ENCODE measurements at places on chromosomes 1 and 21.

DNA sequence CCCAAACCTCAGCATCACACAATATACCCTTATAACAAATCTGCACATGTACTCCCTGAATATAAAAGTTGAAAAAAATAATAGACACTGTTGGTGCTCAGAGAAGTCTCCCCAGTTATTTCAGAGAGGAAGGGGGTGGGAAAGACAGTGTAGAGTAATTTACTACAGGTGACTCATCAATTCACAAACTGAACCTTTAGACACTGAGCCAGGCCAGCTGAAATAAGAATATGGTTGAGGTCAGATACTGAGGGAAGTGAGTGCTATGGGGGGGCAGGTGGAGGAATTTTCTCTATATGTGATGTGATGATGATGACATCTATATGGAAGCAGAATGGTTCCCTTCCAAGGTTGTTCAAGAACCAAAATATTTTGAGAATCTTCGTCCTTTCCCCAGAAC, 50.1 kb downstream of the MRPL39 start:
- DNase-seq, result no peak

DNA sequence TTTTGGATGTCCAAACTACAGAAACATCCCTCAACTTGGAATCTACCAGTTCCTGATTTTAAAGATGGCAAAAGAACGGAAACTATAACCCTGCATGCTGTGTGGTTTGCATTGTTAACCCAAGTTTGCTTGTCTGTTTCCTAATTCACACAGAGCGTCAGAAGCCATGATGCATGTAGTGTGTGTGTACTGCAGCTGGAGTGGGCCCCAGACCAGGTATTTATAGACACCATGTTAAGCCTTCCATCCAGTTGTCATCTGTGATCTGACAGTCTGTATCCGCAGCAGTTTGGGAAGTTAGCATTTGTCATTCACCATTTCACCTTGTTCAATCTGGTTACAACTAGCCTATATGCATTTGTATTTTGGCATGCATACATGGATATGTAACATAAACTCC, 27.7 kb upstream of the PLEKHM2 start:
- DNase-seq, result no peak

- DNase-seq, result no peak
Observed at GRCh38 chr1:68485431-68486022, 11.4 kb downstream of the DEPDC1 start.

DNA sequence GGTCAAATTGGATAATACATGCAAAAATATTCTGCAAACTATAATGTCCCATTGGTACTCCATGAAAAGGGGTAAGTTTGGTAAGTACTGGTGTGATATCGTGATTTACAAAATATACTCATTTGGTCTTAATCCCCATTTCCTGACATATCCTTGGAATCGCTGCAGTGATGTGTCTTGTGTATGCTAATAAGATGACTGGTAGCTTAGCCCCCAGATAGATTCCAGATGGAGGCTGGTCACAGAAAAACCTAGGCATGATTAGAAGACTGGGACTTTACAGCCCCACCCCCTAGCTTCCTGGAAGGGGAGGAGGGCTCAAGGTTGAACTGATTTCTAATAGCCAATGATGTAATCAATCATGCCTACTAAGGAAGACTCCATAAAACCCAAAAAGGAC, 3.0 kb downstream of the VAMP4 start:
- no peak for DNase-seq

GRCh38 chr1:167602840-167603239, 27.2 kb upstream of the RCSD1 start:
- DNase-seq, result no peak

DNA sequence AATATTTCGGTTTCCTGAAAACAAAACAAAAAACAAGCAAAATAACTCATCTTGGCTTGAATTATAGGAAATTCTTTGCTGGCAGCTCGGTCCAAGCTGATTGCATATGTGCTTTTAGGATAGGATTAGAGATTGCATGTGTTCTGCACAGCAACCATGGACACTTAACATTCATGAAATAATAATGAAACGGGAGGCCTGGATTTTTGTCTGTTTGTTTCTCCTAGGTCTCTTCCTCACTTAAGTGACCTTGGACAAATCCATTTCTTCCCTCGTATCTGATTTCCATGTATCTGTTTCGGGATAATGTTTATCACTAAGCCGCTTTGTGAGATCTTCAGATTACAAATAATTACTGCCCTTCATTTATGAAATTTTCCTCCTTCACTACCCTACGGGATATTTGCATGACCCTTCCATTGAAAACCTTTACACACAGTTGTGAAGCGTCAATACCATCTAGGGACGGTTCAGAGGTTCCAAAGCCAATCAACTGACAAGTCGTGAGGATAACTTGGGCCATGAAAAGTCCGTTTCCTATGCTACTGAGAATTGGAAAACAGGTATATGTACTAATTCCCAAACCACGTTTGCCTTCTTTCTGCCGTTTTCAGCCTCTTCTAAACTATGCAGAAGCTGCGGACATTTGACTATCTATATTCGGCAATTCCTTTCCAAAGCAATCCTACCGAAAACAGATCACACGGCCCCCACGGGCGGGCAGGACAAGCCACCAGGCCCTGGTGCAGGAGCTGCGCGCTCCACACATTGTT, 1.3 kb upstream of the H3-3A start:
- DNase-seq, result no peak

- no peak for DNase-seq
Observed at GRCh38 chr1:207966521-207966920, 55.6 kb upstream of the CD34 start.

DNA sequence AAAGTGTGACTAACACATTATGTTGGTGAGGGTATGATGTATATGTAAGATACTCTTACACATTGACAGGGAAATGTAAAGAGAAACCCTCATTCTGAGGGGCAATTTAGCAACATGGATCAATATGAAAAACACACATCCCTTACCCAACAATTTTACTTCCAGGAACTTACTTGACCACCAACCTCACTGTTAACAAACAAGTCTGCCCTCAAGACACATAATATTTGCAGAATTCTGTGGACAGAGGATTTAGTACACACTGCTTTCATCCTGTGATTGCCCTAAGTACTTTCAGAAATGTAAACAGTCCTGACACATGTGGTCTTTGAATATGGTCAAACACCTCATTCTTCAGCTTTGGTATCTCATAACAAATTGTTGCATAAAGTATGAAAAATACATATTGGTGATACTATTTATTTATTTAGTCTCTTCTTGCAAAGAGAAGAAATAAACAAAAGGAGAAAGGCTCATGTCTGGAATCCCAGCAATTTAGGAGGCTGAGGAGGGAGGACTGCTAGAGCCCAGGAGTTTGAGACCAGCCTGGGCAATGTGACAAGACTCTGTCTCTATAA, 6.9 kb downstream of the USP48 start:
- no peak for DNase-seq

GRCh38 chr1:207991583-207992026, 80.7 kb upstream of the CD34 start:
- no peak for DNase-seq

DNA sequence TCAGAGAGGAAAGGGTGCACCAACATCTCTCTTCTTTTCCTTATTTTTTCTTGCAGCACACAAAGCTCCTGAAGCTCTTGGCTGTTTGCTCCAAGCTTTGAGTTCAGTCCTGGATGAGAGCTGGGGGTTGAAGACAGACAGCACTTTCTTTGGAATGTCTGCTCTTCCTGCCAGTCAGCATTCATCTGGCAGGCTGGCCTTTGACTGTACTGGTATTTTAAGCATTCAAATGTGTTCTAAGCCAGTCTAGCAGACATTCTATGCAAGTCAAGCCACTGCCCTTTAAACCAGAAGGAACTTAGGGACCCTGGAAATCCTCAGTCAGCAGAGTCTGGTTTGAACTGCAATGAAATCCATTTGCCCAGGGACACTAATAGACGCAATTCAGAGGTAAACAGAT, 45.0 kb downstream of the XCL1 start:
- no peak for DNase-seq

DNA sequence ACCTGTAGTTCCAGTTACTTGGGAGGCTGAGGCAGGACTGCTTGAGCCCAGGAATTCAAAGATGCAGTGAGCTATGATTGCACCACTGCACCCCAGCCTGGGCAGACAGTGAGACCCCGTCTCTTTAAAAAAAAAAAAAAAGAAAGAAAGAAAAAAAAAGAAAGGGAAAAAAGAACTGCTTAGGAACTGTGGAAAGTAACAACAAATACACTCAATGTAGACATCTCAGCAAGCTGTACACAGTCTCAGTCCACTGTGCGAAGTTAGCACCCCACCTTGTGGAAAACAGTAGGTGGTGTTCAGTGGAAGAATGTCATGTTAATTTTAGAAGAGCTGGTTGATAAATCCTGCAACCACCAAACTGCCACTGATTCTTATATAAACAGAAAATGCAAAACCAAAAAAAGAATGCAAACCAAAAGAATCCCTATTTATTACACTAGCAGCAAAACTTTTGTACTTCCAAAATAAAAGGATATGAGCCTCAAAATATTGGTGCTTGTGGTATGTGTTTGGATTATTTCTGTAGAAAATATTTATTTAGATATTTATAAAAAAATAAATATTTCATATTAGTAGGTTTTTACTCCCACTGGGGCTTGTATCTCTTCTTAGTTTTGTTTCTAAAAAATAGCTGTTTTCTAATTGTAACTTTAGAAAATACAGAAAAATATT, 31.1 kb downstream of the ALG14 start:
- DNase-seq, result no peak

- no peak for DNase-seq
Observed at GRCh38 chr1:46535063-46535462, 16.4 kb downstream of the KNCN start.

DNA sequence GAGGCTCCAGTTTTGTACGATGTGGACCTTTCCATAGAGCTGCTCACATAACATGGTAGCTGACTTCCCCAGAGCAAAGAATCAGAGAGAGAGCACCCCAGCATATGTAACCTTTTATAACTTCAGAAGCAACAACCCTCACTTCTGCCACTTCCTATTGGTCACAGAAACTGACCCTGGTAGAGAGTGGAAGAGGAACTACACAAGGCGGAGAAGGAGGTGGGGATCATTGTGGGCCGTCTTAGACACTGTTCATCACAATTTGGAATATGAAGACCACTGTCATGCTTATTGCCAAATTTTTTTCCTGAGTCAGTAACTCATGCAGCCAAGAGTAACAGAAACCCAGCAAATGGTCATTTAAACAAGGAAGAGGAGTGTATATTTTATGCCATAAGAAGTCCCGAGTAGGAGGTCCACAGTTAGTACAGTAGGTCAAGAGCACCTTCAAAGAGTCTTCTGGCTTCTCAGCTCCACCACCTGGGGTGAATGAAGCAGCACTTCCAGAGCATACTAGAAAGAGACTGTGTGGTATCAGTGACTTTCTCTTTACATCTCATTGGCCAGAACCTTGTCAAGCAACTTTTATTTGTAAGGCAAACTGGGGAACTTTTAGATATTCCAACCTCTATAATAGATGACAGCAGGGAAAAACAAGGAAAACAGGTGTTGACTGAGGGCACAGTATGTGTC, 71.8 kb downstream of the ODF2L start:
- no peak for DNase-seq

GRCh38 chr1:26075421-26076144, 8.2 kb upstream of the TRIM63 start:
- DNase-seq, result no peak

- DNase-seq, result no peak
Observed at GRCh38 chr1:214453109-214453722, 98.2 kb downstream of the PTPN14 start.

DNA sequence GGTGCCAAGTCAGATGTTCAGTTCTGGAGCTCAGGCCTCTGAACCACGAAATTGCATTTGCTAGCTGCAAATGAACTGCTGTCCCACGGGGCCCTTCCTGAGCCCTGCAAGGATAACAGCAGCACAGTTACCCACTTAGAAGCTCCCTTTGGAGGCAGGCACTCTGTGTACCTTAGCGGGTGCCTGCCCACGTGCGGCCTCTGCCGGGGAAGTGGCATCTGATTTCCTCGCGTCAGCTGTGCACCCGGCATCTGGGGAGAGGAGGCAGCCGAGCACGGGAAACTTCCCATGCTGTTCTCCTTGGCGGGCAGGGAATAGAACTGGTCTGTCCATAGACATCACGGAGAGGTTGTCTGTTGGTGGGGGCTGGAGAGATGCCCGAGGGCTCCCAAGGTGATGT, 148.0 kb upstream of the C1orf174 start:
- DNase-seq, result no peak

DNA sequence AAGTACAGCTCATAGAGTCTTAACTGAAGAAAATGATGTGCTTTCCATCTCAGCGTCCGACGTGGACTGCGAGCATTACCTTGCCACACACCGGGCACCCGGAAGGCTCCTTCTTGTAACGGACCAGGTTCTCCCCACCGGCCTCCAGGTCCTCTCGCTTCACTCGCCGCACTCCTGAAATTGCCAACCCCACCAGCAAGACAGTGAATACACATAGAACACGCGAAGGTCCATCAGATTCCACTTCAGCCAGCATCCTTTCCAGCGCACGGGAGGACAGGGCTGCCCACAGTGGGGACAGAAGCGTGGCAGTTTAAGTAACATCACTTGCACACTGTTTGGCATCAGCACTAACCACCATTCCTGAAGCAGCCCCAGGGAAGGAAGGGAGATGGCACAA, 53.3 kb downstream of the PRDM15 start:
- DNase-seq, result no peak

DNA sequence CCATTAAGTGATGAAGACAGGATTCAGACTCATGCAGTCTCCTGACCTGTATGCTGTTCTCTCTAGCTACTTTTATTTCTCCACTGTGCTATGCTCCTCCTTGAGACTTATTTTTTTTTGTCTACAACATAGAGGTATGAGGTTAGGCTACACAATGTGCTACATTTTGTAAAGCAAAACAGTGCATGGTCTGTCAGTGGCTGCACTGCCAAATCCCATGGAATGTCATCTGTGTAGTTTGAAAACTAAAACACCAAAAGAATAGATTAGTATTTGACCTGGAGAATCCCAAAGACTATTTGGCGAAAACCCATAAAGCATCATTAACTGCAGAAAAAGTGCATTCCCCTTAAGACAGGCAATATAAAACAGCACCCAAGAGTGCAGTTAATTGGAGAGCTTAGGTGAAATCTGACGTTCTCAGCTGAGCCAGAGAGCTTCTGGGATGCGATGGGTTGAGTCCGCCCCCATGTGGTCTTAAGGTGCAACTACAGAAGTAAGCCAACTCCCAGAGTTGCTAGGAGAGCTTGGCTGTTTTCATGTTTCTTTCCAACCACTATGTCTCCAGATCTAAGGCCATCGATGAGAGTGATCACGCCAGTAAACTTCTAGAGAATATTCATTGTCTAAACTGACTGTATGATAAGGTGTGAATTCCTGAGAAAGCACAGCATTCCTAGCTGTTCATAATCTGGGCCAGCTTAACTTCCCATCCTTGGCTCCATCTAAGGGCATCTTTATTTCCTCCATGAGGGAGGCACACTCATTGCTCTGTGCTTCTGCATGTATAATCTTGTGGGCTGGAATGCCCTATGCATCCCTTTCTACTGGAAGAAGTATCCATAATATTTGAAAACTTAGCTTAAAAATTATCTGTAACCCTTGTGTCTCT, 20.7 kb upstream of the CYP2J2 start:
- no peak for DNase-seq

DNA sequence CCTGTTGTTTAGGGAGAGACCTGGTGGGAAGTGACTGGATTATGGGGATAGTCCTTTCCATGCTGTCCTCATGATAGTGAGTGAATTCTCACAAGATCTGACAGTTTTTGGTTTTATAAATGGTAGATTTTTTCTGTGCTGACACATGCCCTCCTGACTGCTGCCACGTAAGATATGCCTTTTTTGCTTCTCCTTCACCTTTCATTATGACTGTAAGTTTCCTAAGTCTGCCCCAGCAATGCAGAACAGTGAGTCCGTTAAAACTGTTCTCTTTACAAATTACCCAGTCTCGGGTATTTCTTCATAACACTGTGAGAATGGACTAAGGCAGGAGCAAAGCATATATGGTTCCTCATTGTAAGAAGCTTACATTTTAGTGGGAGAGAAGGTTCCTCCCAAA, 1727.2 kb downstream of the NCAM2 start:
- no peak for DNase-seq

Measured in activated CD4-positive, alpha-beta T cell treated with anti-CD3 and anti-CD28 coated beads, Interleukin-2, amount 50 U/mL, for 24 hours (primary cell).